AG04450 (cell line): ENCODE measurements at places on chromosomes 12 and 14.

- DNase-seq, result no peak
Observed at GRCh38 chr14:95739356-95739755, 25.4 kb upstream of the TCL1A start.

GRCh38 chr12:54421175-54421878 lies 2.3 kb upstream of the ITGA5 start:
- DNase-seq, result no peak

DNA sequence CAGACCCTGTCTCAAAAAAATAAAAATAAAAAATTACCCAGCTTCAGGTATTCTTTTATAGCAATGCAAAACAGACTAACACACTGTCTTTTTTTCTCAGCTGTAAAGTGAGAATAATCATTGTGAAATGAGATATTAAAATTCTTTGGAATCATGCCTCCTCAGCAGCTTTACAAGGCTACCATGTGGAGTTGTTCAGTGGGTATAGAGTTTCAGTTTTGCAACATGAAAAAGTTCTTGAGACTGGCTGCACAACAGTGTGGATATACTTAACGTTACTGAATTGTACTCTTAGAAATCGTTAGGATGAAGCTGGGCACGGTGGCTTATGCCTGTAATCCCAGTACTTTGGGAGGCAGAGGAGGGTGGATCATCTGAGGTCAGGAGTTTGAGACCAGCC lies 15.7 kb upstream of the MAPKAPK5 start:
- DNase-seq, result no peak

- DNase-seq, result no peak
Observed at GRCh38 chr14:66133666-66134065, 352.5 kb upstream of the CCDC196 start.

DNA sequence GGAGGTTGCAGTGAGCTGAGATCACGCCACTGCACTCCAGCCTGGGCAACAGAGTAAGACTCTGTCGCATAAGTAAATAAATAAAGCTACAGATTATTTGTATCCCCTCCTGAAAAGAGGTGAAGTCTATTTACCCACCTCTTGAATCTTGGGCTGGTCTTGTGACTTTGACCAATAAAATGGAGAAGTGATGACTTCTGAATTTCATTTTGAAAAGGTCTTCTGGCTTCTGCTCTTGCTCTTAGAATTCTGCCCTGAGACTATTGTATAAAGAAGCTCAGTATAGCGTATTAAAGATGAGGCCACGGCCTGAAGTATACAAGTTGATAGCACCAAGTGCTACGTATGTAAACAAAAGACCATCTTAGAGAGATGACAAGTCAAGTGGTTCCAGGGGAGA lies 88.3 kb upstream of the AMN1 start:
- DNase-seq, result no peak

GRCh38 chr14:67722293-67722692 lies 20.6 kb downstream of the RDH12 start:
- no peak for DNase-seq

GRCh38 chr14:55580470-55581341 lies 699 bp downstream of the KTN1 start:
- DNase-seq, result no peak

GRCh38 chr14:99800781-99801180 lies 7.6 kb downstream of the EML1 start:
- DNase-seq, result no peak

DNA sequence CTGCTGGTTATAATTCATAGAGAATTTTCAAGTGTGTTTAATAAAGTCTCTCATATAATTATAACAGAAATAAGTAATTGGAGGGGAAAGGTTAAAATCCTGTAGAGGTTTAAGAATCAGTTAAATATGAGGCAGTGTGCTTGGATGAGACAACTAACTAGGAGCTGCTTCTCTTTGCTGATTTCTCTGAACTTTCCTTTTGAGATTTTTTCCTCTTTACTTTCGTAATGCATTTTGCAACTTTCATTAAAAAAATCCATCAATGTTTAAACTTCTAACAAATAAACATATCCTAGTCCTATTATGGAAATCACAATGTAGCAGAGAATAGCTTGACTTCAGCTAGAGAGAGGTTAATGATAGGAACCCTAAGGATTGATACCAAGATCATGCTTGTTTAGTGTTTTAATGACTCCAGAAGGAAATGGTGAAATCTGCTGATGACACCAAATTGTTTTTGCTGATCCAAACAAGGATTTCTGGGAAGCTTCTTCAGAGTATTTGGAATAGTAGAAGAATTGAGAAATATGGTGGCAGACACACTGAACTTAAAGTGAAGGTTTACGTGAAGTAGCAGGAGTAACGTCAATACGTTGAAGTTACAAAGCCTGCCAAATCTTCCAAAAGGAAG lies 122.6 kb downstream of the RAD51B start:
- no peak for DNase-seq

- DNase-seq, result no peak
Observed at GRCh38 chr12:76627346-76628135, 68.0 kb upstream of the OSBPL8 start.

DNA sequence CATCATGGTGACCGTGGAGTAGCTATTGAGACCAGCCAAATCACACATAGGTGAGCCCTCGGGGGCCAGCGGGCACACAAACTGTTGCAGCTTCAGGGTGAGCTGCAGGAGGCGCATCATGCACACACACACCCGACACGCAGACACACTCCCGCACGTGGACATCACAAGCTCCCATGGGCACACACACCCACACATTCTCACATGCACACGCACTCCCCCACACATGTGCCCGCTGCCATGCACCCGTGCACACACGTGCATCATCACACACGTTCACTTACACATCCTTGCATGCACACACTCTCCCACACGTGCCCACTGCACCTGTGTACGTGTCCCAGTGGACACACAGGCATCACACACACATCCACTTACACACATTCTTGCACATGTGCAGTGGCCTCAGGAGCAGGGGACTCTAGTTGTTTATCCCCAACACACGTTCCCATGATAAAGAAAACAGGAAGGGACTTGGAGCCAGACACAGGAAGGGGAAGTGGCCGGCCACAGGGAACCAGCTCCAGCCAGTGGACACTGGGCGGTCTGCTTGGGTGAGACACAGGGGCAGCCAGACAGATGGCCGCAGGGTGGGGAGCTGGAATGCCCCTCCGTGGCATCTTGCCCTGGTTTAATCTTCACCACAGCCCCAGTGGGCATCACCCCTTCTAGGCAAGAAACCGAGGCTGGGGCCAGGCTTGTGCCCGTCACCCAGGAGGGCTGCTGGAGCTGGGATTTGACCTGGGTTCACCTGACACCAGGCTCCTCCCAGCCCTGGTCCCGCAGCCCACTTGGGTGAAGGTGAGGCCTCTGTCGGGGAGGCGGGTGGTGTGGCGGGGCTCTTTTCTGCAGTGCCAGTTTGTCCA lies 49.7 kb downstream of the CYP46A1 start:
- no peak for DNase-seq
